Femur (tissue), 1 donor: ENCODE measurements at places on chromosomes 2 and 18.

- no peak for DNase-seq
Measured at GRCh38 chr2:15163326-15163725, 397.8 kb downstream of the NBAS start.

DNA sequence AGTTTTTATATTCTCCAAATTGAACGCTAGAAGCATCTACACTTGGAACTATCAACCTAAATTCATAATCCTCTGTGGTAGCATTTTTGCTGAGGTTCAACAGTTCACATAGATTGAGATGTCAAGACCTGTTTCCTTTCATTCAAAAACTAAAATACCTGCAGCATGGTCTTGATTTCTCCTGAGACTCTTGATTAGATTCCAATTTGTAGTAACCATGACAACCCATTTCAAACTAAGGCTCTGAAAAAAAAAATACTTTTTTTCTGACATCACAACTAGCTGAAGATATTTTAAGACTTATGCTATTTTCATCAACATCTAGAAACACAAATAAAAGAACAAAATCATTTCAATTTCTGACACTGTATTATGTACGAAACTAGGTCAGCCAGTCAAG, 29.8 kb downstream of the COBLL1 start:
- DNase-seq: no peak

- DNase-seq: peak; percentile 34
Measured at GRCh38 chr2:235492850-235493344, 946 bp upstream of the AGAP1 start.

- no peak for DNase-seq
Measured at GRCh38 chr2:122163617-122164016, 408.2 kb downstream of the TSN start.

GRCh38 chr2:103293067-103293741, 531.4 kb downstream of the TMEM182 start:
- DNase-seq: no peak

- no peak for DNase-seq
Measured at GRCh38 chr2:36253086-36253485, 102.5 kb upstream of the CRIM1 start.

DNA sequence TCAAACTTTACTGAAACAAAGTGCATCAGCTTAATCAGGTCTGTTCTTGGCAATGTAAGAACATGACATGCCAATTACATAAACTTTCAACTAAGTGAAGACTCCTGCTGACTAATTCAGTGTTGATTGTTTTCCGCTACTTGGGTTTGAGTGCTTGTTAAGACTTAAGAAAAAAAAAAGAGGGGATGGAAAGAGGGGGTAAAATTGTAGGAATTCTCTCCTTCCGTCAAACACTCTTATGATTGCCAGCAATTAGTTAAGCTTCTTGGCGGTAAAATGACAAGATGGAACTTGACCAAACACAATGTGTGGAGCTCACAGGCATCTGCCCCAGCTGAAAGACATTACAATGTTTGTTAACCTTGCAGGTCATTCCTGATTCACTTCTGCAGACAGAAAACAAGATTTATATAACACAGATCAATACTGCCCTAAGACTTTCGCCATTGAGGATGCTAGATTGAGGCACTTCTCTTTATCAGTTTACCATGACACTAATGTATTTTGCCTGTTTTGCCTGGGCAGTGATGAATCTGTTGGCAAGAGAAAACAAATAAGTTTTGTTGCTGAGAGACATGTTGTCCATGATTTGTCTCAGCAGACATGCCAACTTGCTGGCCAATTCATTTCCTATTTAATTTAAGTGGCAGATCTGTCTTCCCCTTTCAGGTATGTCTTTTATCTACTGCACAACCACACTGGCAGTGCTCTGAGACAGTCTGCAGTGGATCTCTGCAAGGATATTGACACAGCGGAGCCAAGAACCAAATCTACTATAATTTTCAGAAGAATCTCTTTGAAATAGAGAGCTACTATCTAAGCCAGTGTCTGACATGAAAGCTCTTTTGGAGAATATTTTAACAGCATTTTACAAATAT, 410.0 kb upstream of the KCNH7 start:
- no peak for DNase-seq

DNA sequence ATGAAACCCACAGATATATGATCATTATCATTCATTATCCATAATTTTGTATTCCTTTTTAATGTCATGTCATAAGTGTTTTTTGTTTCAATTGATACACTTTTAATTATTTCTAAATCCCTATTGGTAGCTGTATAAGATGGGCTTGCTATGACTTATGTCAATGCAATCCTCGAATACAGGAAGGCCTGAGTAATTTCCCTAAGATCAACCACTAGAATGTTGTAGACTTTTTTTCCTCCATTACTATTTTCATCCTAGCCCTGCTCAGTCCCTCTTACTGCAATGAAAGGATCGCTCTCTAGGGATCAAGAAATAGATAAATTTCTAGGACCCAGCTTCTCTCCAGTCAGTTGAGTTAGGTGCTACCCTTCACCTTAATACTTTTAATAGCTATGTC, 186.3 kb downstream of the KCNE4 start:
- no peak for DNase-seq

GRCh38 chr2:172031536-172031935, 31.8 kb downstream of the METAP1D start:
- DNase-seq: no peak

DNA sequence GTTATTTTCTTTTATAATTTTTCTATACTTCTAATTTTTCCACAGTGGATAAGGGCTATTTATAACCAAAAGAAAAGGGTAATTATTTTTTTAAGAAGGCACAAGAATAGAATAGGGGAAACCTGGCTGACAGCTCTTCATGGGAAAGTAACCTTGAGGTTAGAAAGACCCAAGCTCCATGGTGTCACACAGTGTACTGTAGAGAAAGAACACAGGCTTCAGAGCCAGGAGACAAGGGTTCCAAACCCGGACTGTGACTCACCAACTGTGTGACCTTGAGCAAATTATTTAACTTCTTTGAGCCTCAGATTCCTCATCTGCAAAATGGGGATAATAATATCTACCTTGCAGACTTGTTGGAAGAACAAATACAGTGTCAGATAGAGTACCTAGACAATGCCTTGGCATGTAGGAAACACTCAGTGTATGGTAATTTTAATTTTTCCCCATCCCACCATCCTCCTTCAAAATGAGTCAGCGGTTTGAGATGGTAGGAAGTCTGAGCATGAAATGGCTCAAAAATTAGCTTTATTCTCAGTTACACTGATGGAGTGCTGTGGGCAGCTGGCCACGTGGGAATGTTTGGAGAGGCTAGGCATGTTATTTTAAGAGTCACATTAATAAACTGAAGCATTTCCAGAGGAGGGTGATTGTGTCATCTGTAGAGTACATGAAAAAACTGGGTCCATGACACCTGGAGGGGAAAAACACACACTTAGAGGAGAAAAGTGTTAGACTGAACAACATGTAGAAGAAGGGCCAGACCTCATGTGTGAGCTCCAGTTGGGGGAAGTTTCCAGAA, 36.7 kb downstream of the TMEM37 start:
- no peak for DNase-seq

DNA sequence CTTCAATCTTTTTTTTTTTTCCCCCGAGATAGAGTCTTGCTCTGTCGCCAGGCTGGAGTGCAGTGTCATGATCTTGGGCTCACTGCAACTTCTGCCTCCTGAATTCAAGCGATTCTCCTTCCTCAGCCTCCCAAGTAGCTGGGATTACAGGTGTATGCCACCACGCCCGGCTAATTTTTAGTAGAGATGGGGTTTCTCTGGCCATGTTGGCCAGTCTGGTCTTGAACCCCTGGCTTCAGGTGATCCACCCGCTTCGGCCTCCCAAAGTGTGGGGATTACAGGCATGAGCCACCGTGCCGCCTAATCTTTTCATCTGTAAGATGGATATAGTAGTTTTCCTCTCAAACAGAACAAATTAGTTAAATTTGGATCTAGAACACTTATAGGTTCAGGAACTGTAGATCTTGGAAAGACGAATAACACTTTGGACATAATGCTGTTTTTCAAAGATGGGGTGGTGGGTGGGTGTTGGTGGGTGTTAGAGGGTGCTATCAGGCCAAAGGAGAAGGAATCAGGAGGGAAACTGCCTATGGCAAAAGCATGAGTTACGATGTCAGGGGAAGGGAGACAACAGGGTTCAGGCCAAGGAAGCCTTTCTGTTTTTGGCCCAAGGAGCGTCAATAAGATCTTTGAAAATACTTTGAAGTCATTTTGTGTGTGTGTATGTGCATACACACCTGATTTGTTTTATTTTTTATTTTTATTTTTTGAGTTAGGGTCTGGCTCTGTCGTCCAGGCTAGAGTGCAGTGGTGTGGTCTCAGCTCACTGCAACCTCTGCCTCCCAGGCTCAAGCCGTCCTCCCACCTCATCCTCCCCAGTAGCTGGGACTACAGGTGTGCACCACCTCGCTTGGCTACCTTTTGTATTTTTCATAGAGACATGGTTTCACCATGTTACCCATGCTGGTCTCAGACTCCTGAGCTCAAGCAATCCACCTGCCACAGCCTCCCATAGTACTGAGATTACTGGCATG, 6.8 kb downstream of the RPL37A start:
- DNase-seq: no peak

- DNase-seq: no peak
Measured at GRCh38 chr2:234478121-234478858, 18.6 kb downstream of the ARL4C start.

DNA sequence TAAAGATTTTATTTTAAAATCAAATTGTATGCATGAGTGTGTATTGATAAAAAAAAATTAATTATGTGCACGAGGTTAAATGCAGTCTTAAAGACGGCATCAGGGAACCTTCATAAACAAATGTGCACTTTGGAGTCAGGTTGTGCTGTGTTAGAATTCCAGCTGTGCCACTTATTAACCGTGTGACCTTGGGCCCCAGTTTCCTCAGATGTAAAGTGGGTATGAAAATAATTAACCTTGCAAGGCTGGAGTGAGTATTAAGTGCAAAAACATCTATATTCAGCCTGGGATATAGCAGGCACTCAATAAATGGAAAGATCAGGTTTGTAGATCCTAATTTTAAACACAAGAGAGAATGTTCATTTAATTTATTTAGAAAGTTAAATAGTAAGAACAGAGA, 14.5 kb upstream of the MYCN start:
- no peak for DNase-seq

- DNase-seq: no peak
Measured at GRCh38 chr2:108115868-108116267, 123.9 kb upstream of the SULT1C3 start.

DNA sequence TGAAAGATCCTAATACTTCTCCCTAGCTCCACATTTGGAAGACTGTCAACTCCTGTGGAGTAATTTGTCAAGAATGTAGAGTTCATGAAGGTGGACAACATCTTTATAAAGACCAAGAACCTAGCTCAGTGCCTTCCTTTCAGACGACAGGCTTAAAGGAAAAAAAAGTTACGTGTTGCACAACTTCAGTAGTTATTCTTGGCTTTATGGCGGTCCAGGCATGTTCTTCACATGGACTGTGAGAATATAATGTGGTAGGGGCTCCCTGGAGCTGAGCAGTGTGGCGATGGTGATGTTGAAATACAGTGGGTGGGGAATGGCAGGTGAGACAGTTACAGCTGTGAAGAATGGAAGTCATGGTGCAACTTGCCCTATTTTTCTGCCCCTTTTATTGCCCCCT, 3.9 kb downstream of the TAF1B start:
- DNase-seq: no peak

DNA sequence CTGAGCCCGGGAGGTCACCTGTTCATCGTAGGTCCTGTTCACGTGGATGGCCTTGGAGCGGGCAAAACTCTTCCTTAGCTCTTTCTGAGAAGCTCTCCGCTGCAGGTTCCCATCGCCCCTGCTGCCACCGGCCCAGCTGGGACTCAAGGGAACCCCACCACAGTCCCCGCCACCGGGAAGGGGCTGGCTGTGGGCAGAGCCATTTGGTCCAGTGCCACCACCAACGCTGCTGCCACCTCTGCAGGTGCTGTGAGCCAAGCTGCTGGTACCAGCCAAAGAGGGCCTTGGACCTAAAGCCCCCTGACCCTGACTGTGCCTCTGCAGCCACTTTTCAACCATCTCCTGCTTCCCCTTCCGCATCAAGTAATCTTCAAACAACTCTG, 586 bp downstream of the PDE11A start:
- no peak for DNase-seq

DNA sequence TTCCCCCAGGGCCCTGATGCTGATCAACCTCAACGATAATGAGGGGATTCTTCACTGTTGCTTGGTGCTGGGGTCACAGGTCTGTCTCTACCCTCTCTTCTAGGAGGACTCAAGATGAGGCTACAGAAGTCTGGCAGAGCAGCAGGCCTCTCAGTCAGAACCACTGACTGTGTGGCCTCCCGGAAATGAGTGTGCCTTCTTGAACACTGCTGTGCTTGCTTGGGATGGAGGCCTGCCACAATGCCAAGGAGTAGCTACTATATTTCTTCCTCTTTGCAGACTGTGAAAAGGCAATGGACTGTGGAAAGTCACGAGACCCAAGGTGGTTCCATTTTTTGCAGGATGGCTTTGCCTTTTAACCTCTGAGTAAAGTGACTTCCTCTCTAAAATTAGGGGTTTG, 5.8 kb upstream of the HOXD1 start:
- DNase-seq: no peak

DNA sequence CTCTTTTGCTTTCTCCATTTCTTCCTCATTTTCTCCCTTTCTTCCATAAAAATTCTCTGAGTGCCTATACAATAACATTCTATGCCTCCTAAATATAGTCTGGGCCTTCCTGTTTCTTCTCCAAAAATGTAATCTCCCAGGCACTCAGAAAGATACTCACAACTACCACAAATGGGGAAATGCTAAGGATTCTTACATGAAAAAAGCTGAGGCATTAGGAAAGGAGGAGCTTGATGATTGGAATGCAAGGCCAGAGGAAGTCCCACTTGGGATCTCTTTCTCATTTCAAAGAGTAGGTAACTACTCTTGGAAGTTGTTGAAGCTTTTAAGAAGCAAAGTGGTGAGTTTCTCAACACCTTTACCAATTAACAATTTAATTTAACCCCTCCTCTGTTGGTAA, 3.4 kb downstream of the VSNL1 start:
- no peak for DNase-seq

GRCh38 chr2:200185628-200186000, 120.9 kb upstream of the SPATS2L start:
- DNase-seq: no peak

GRCh38 chr2:145721681-145722080, 1201.8 kb upstream of the ZEB2 start:
- DNase-seq: no peak

GRCh38 chr2:133026536-133027177, 356.7 kb upstream of the LYPD1 start:
- DNase-seq: no peak

- no peak for DNase-seq
Measured at GRCh38 chr2:189783451-189783926, 650 bp downstream of the ORMDL1 start.

GRCh38 chr18:37987901-37988300, 422.3 kb upstream of the CELF4 start:
- DNase-seq: no peak

- no peak for DNase-seq
Measured at GRCh38 chr2:202564226-202564625, 70.5 kb upstream of the FAM117B start.
